H9 (cell line): ENCODE measurements at places on chromosomes 2 and 18.

DNA sequence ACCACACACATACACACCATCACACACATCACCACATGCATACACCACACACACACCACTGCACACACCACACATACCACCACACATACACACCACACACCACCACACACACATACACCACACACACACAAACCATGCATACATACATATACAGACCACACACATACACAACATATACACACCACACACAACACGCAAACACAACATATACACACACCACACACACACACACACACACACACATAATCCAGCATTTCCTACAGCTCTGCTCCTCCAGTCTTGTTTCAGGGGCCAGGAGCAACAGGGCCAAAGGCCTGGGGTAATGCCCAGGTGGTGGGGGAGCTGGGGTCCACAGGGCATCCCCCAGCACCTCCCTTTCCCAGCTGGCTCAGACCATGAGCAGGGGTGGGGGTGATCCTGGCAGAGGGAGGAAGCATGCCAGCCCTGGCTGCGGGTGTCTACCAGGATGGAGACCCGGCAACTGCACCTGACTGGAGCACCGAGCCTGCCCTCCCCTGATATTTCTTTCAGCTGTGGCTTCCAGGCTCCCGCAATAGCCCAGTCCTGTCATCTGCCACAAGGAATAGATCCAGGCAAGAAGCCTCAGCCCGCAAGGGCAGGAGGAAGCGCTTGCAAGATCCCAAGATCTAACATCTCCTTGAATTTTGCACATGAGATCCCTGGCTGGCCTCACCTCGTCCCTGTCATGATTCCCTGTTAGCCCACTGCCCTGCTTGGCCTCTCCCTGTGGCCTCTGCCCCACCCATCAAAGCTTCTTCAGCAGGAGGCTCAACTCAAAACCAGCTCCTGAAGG is 196.9 kb downstream of the TNS1 start:
- DNase-seq, result no peak

DNA sequence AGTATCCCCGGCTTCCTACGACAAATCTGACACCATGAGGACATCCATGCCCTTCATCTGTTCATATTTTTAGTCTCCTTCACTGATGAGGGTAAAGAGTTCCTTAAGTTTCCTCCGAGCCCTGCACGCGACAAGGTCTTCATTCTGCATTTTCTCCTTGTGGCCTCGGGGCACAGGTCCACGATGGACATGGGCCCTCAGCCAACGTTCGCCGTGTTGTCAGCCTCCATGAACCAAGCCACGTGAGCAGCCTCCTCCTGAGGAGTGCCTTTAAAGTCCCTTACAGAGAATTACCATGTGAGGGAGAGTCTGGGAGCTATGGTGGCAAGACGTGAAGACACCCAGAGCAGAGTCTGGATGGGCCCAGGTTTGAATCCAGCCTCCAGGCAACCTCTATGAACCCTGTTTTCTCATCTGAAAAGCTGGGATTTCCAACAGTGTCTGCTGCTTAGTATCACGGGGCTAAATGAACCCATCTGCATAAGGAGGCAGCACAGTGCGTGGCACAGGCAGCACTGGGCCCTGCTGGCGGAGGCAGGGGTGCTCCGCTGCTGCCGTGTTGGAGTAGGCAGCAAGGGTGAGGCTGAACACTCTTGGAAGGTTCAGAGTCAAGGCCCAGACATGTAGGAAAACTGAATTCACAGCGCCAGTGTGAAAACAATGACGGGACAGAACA is 54.1 kb downstream of the EIPR1 start:
- DNase-seq, result no peak

DNA sequence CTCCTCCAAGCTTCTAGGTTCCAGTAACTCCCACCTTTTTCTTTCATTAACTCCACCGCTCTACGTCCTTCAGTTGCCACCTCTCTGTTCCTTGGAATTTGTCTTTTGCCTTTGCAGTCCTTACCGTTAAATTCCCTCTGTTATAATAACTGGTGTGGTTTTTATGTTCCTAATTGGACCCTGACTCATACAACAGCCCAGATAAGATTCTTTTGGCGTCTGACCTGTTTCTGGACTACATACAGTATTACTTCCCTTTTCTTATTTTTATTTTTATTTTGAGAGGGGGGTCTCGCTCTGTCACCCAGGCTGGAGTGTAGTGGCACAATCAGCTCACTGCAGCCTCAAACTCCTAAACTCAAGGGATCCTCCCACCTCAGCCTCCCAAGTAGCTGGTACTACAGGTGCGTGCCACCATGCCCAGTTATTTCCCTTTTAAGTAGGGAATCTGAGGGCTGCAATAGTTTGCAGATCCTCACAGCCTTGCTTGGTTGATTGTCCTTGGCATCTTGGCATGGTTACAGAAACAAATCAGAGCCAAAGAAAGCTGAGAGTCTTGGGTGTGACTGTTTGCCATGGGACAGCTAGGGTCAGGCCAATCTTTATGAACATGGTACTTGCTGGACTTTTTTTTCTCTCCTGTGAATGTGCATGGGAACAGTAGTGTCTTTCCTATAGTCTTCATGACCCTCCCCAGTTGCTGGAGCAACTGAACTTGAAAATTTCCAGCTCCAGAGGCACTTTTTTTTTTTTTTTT is 22.0 kb downstream of the TCF23 start:
- no peak for DNase-seq

GRCh38 chr2:62219407-62220159 is 23.7 kb downstream of the B3GNT2 start:
- no peak for DNase-seq

DNA sequence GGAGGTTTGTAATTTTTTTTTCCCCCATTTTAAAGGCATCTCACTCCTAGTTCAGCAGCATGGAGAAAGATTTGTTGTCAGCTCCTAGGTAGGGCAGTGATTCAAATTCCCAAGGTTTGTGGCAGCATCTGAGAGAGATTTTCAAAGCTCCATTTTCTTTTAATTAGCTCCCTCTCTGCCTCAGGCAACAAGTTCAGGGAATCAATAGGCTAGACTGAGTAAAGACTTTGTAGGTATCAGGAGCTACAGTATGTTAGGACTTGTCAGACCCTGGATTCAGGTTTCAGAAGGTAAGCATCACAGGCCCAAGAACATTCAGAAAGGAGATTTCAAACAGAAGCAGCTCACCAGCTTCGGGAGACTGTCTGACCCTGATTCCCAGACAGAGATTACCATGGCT is 273.3 kb upstream of the ERBB4 start:
- no peak for DNase-seq

GRCh38 chr2:191845248-191845715 is 1.6 kb downstream of the CAVIN2 start:
- DNase-seq, result peak; percentile 51

DNA sequence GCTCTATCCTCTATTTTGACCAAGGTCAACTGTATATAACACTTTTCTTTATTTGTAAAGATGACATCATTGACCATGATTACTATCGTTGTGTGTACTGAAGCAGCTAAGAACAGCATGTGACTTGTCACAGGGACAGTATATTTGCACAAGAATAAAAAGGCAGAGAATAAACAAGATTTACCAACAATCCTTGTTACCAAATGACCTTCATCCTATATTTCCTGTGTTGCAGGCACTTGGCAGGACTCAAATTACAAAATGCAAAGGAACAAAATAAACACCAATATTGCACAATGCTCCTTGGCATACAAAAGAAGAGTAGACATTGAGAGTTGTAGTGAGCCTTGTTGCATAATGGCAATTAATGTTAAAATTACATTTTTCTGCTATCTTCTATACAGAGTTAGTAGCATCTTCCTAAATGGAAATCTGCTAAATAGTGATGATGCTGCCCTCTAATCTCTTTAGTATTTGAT is 61.8 kb downstream of the RFTN2 start:
- DNase-seq, result no peak

GRCh38 chr2:160213511-160213910 is 13.4 kb upstream of the ITGB6 start:
- no peak for DNase-seq

DNA sequence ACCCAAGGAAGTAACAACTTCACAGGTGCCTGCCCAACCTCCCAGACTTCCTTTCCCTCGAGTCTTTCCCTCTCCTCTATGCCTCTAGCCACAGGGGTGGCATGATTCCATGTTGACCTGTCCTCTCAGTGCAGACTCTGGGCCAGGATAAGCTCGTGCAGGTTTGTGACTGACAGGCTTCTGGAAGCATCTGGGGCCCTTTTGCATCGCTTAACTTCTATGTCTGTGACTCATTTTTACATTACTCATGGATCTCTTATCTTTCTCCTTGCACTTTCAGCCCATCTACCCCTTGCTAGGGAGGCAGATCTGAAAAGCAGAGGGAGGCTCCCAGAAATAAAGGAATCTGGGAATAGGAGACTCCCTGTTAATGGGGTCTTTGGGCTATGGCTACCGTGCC is 98.5 kb upstream of the RIOK3 start:
- DNase-seq, result no peak

GRCh38 chr2:11773747-11774525 is 27.5 kb downstream of the LPIN1 start:
- DNase-seq, result no peak

GRCh38 chr2:97900806-97901205 is 94.9 kb downstream of the TMEM131 start:
- DNase-seq, result no peak

DNA sequence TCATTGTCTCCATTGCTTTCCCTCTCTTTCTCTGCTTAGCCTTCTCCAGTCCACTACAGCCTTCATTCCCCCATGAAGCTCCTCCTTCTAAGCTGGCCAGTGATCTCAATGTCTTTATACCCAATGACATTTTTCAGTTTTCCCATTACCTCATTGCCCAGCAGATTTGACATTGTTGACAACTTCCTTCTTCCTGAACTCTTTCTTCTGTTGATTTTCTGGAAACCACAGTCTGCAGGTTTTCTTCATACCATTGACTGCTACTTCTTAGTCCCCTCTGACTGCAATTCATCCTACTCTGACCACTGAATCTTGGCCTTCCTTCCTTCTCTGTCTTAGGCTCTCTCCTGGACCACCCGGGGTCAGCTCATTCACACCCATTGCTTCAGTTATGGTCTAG is 22.9 kb upstream of the SPP2 start:
- no peak for DNase-seq
